ENCODE measurements at places on chromosomes 13 and 19. TPM values are rescaled to one million over a fixed set of nuclear protein-coding genes. Genes with fewer than 3 reads are reported as not detected.
A peak's percentile ranks its signal among the peaks of the same experiment; 100 is the strongest.

Gene MAST1
- total RNA-seq = 1.3 TPM

DNA sequence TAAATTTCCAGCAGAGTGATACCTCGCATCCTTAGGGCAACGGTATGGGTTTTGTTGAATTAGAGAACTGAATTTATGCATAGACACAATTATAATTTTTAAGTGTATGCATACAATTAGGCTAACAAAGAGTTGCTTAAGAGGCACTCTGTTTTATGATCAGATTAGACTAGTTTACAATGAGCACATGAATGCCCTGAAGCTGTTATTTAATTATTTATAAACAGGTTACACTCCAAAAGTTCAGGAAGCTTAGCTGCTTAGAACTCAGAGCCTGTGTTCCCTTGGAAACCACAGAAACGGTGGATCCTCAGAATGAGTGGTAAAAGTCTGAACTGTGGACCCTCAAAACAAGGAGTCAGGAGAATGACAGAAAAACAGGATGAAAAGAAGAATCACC is 72.5 kb upstream of the FBXL3 start:
- no peak for DNase-seq

DNA sequence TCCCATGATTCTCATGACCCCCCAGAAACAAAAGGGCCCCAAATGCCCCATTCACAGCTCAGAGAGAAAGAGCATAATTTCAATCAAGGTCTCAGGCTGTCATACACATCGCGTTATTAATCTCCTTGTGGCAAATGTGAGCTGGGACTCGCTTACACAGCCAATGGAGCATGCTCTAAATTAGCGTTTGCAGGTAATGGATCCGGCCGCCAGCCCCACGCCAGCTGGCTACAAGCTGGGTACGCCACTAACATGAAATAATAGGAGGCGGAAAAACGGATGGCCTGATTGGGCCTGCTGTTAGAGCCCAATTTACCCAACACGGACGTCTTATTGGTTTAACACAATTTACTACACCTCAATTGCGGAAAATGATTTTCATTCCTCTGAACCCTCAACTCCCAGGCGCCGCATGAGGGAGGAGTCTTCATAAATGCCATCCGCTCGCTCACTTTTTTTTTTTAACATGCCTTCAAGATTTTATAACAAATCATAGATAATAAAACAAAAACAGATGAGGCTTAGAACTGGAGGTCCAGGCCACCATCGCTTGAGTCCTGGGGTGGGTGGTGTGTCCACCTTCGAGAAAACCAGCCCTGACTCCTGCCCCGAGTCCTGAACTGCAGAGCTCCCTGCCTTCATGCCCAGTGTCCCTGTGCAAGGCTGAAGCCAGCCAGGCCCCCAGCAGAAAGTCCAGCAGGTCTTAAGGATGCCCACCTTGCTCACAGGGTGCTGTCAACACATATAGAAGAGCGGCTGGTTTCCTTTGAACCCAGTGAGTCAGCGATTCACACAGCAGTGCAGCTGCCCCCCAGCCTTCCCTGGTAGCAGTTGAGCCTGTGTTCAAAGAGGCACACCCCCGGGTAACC is 62.1 kb downstream of the PEPD start:
- no peak for DNase-seq

DNA sequence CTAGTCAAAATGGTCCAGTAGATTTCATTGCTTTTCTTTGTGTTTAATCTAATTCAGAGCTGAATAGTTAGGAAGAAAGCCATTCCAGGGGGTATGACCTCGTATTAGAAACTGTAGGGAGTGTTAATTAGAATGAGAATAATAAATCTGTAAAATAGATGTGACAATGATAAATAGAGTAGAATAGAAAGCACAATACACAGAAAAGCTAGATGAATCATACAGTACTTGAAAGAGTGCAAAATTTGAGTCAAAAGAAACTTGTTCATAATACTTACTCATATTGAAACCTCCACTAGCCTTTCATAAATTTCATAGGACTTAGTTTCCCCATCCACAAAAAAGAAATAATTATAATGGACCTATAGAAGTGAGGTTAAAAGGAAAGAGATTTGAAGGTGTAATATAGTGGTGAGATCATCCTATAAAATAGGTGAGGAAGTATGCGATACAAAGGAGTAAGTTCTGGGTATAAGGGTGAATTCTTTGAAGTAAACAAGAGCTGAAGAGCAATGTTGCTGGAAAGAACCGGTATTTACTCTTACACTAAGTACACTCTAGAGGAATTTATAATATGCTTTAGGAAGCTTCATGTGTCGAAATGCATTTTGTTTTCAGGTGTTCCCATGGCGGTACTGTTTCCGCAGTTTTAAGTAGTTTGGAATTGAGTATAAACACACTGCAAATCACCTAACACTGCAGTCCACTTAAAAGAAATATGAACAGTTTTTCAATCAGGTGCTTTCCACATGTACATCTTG is 21.9 kb downstream of the PCDH17 start:
- no peak for DNase-seq

GRCh38 chr13:31945202-31945961 is 86.2 kb upstream of the FRY start:
- peak; percentile 74 for DNase-seq

- DNase-seq = no peak
Measured at GRCh38 chr13:111217641-111218040, 102.5 kb downstream of the ARHGEF7 start.

Gene MYO1F
- total RNA-seq = 0.17 TPM

Gene CLEC17A
- not detected for total RNA-seq

Gene ZNF574
- 7.7 TPM for total RNA-seq

Gene TTC9B
- not detected for total RNA-seq

Measured in fibroblast of lung (primary cell).